ENCODE measurements at places on chromosomes 2 and 18.

- DNase-seq = no peak
These were observed 105.4 kb downstream of the KCNH7 start for GRCh38 chr2:162732946-162733698.

DNA sequence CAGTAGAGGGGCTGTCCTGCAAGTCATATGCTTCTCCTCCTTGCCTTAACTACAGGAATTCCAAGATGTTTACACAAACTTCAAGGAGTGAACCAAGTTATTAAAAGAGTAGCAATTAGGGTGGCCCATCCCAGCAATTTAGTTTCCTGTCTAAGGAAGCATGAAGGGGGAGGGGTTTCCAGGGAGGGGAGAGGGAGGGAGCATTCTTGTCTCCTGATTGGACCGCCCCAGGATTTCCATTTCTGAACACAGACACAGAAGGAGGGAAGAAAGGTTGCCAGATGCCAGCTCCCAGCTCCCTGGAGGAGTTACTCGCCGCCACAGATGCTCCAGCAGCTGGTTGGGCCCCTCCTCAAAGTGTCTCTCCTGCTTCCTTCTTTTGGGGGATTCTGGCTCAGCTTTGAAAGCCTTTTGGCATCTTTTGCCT, 107.6 kb downstream of the TRIB2 start:
- DNase-seq = no peak

DNA sequence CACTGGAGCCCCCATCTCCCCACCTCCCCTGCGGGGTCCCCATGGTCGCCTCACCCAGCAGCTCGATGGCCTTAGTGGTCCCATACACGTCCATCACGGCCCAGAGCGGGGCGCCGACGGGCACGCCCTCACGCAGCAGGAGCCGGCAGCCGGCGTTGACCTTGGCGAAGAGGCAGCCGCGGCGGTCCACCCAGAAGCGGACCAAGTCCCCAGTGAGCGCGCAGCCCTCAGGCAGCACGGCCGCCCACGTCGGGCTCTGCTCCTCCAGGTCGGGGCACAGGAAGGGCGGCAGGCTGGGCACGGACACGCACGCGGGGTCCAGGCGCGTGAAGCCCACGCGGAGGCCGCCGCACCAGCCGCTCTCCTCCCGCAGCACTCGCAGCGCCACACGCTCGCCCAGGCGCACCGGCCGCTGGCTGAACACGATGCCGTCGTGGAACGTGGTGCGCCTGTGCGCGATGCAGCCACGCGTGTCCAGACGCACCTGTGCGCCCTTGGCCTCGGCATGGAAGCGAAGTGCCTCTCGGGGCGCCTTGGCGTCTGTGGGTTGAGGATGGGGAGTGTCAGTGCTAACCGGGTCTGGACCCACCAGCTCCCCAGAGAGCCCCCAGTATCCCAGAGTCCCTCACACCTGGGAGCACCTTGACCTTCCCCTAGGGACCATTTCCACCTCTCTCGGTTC, 4.6 kb downstream of the NEURL3 start:
- DNase-seq = no peak

- DNase-seq = no peak
These were observed 457.5 kb upstream of the FANCL start for GRCh38 chr2:58698620-58699019.

DNA sequence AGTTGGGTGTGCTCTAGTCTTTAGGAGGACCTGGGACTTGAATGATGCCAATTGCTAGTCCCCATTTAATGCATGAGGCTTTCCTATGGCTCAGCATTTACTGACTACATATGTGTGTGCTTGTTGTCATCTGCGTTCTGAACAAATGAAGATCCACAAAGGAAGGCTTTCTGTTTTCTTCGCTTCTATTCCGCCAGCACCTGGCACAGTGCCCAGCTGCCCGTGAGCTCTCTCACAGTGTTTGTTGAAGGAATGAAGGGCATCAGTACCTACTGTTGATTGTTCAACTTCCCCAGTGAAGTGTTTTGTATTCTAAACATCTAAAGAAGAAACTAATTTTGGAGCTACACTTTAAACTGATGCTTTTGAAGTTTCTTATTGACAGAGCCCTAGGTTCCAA, 122.4 kb upstream of the LINC00305 start:
- no peak for DNase-seq

DNA sequence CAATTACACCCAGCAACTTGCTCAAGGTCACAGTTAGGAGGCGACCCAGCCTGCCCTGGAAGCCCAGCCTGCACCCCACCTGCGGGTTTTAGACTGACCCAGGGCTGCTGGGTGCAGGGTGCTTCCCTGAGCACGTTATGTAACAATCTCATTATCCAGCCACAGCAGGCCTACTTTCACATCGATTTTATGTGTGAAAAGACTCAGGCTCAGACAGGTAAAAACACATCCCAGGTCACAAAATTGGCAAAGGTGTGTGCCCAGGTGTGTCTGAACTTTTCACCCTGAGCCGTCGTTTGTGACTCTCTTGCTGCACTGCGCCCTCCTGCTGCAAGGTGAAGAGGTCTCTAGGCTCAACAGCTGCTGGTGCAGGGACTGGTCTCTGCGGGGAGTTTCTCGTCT, 668.2 kb upstream of the HS6ST1 start:
- no peak for DNase-seq

GRCh38 chr2:42238644-42239288, 69.6 kb downstream of the EML4 start:
- DNase-seq = peak; percentile 38

- peak; percentile 19 for DNase-seq
These were observed 139.9 kb upstream of the MAPRE2 start for GRCh38 chr18:34901299-34901698.

- no peak for DNase-seq
These were observed 13.7 kb upstream of the RALB start for GRCh38 chr2:120238728-120239487.

GRCh38 chr2:156537141-156537540, 101.0 kb downstream of the GPD2 start:
- DNase-seq = no peak

Data from KBM-7 (cell line).